ENCODE measurements at places on chromosomes 7 and 10.

DNA sequence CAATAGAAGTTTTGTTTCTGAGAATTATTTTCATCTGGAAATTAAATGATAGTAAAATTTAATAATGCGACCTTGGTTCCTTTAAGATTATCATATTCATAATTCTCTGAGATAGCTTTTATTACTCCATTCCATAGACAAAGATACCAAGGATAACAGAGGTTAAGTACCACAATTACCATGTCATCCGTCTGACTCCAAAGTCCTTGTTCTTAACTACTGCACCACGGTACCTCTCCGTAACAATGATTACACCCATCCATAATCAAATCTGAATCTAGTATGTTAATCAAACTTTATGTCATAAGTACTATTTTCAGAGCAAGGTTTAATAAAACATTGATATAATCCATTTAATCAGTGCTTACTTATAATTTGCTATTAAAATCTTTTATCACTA lies 8.4 kb downstream of the ZDHHC6 start:
- DNase-seq = no peak

DNA sequence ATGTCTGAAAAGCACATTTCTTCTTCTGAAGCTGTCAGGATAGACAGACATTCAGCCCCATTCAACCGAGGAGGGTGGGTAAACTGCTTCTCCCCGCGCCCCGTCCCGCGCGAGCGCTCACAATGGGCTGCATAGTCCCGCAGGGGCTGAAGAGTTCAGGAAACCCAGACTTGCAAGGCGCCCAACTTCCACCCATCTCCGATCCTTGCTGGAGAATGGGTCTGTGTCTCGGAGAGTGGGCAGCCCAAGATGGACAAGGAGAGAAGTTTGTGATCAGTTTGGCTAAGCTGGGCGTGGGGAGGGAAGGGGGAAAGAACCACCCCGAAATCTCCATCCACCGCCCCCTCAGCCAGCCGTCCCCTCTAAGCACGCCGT lies 686 bp downstream of the AASS start:
- no peak for DNase-seq

DNA sequence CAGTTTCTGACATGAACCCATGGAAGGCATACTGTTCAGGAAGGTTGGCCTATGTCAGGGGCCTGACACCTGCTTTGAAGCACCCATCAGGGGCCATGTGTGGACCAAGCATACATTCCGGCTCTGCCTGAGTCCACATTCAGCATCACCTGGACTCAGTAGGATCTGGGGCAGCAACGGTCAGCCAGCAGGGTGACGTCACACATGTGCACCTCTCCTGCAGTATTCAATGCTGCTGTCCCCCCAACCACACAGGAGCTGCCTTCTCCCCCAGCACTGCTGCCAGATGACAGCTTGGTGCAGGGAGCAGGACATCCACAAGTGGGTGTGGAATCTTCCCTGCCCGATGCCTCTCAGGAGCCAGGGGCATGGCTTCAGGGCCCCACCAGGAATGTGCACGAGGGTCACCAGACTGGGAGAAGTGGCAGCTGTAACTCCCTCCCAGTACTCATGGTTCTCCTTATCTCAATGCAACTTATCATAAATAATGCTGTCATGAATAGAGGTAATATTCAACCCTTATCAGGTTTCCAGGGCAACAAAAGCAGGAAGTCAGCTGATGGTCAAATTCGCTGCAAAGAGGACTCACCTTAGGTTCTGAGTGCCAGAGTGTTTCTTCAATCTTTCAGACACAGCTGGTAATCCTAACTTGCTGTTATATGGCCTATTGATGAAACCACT lies 292.9 kb downstream of the PAXIP1 start:
- no peak for DNase-seq

DNA sequence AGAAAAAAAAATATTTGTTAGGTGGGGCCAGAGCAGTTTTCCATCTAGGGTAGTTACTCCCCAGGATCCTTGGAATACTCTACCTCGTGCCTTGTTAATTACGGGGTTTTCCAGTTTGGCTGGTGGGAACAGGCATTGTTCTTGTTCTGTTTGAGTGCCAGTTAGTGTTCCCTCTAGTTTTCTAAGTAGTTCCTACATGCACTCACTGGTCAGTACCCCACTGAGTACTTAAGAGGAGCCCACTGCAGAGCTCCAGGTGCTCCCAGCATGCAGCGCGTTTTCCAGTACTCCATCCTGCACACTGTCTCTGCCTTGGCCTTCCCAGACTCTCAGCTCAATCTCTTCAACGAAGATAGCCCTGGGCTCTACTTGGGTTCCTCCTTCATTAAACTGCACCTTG lies 58.0 kb downstream of the AHCYL2 start:
- DNase-seq = no peak

- no peak for DNase-seq
Observed at GRCh38 chr7:148180075-148180474, 410.5 kb upstream of the C7orf33 start.

DNA sequence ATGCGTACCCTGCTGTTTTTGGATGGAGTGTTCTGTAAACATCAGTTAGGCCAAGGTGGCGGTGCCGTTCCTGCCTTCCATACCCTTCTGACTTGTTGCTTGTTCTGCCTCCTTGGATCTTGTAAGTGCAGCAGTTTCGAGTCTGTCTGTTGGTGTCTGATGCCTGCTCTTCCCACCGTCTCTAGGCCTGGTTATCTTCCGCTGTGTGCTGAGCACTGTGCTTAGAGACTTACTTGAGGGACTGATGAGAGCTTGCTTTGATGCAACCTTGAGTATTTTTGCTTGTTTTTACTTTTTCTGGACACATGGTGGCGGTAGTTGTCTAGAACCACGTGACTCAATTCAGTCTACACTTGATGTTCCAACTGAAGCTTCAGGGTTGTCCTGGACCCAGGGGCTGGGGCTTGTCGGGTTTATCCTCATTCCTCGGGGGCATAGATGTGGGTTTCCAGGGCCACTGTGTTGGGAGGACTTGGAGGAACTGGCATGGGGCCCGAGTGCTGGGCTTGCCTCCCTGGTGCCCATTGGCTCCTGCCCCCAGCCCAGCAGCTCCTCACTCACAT lies 14.4 kb upstream of the SPRN start:
- no peak for DNase-seq

GRCh38 chr10:4807761-4808507 lies 18.1 kb upstream of the AKR1E2 start:
- DNase-seq = no peak

DNA sequence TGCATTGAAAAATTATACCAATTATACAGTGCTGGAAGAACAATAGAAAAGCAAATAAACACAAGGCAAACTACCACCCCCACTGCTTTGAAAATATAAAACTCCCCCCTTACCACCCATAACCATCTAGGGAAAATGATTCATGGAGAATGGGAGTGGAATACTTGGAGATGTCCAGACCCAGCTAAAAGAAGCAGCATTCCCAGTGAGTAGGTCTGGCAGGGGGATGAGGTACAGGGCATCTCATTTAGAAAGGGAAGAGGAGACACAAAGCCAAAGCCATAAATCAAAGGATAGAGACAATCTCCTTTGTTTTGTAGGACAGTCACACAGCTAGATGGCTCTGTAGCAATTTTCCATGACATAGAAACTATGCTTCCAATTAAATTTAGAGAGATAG lies 36.0 kb upstream of the DGKI start:
- DNase-seq = no peak

DNA sequence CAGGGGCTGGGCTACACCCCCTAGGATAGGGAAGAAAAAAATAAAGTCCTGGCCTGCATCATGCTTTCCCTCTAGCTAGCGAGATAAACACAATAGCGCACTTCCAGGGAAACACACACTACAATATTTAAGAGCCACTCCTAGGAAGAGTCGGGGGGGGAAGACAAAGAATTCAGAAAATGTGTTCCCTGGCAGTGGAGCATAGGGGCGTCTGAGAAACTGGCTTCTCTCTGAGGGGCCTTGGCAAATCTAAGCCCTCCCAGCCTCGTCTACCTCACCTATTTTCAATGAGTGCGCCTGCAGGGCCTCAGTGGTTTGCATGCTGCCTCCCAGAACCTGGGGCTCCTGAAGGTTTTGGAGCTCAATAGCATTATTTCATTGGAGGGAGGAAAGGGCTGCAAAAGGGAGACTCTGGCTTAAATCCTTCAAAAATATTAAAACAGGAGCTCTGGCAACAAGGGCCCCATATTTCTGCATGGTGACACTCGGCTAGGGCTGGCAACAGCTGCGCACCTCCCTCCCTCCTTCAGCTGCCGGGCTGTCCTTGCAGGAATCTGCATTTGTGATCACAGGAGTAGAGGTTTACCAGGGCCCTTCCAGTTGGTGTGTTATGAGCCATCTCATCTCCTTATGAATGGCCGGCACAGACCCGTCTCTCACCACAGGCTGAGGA lies 10.8 kb downstream of the ANXA11 start:
- no peak for DNase-seq

DNA sequence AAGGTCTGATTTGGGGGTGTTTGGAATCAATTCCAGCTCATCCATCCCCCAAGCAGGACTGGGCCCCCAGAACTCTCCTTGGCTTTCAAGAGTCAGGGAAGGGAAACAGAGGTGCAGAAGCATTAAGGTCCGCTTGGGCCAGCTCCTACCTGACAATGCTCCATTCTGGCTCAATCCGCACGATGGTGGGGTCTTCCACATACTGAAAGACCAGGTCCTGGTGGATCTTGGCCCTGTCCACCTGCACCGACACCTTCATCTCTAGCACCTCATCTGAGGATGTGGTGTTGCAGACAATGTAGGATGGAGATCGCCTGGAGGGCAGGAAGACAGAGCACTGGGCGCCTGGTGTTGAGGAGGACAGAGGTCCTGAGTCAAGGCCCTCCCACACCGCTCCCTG lies 391.1 kb downstream of the PLXNA4 start:
- DNase-seq = no peak

DNA sequence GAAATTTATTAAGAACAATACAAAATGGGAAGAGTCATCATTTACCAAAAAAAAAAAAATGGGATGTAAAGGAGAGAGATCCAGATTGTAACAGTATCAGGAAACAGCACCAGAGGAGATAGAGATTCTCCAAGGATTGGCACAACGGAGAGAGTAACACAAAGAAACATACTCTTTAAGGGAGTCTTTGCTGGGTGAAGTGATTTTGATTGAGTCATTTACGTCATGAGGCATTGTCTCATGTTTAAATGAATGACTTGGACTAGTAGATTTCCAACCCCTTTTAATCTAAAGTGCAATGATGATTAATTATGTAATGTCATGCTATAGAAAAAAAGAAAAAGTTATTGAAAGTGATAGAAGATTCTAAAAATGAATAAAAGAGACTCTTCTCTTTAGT lies 68.8 kb downstream of the ITGB8 start:
- no peak for DNase-seq

GRCh38 chr7:46695051-46695708 lies 774.1 kb upstream of the IGFBP3 start:
- no peak for DNase-seq

GRCh38 chr10:72034040-72034499 lies 54.3 kb downstream of the SPOCK2 start:
- no peak for DNase-seq

GRCh38 chr10:70747192-70747965 lies 37.8 kb downstream of the TBATA start:
- no peak for DNase-seq

- DNase-seq = no peak
Observed at GRCh38 chr10:80471001-80471400, 16.9 kb downstream of the TSPAN14 start.

- no peak for DNase-seq
Observed at GRCh38 chr7:134847851-134848588, 68.6 kb downstream of the CALD1 start.

- DNase-seq = no peak
Observed at GRCh38 chr7:120064565-120064964, 208.4 kb upstream of the KCND2 start.

DNA sequence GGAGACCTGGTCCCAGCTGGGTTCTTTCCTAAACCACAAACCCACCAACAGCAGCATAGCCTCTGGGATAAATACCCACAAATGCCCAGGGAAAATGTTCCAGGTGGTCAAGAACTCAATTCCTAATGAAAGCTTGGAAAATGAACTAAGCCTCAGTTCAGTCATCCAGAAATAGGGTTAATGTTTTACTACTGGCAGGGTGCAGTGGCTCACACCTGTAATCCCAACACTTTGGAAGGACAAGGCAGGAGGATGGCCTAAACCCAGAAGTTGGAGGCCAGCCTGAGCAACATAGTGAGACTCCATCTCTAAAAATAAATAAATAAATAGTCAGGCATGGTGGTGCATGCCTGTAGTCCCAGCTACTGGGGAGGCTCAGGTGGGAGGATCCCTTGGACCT lies 82.2 kb downstream of the SVOPL start:
- DNase-seq = no peak

- DNase-seq = no peak
Observed at GRCh38 chr10:96345222-96345621, 13.6 kb downstream of the OPALIN start.
